ENCODE measurements at places on chromosomes 2 and 18.

- no peak for DNase-seq
Observed at GRCh38 chr2:224937887-224938286, 104.4 kb downstream of the DOCK10 start.

- DNase-seq: no peak
Observed at GRCh38 chr2:204591225-204591624, 46.0 kb downstream of the PARD3B start.

DNA sequence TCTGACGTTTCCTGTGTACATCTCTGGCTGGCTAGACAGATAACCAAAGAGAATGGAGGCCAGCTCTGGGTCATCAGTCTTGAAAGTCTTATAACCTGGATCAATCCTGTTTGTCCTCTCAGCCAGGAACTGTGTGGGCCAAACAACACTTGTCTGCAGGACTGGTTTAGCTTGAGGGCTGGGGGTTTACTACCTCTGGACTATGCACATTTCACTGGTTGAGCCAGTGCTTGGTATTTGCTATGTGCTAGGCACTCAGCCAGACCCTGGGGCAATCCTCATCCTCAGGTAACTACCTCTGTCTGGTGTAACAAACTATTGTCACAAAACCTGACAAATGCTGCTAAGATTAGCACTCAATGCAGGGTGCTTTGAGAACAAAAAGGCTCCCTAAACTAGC lies 169.7 kb downstream of the HAUS1 start:
- no peak for DNase-seq

DNA sequence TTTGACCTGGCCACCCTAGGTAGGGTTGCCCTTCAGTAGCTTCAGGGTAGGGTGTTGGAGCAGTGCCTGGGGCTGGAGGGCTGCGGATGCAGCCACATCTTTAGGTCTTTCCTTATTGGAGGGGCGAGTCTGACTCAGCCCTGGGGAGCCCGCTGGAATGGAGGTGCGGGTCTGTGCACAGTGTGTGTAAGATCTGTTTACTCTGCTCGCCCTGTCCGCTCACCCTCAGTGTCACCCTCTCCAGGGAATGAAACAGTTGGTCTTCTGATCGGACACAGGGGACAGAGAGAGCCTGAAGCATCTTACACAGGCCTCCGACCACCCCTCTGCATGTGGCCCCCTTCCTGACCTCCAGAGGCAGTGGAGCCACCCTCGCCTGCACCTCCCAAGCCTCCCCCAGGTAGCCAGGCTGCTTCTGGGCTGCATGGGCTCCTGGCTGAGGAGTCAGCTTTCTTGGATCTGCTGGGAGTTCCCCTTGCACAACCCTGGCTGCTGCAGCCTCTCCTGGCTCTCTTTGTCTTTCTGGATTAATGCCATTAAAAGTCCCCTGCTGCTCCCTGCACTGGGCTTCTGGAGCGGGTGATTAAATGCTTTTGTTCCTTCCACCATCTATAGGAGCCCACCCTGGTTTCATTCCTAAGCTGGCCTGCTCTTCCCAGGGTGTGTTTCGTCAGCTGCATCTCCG lies 82.6 kb downstream of the ASB1 start:
- DNase-seq: no peak

- DNase-seq: no peak
Observed at GRCh38 chr18:8337211-8337610, 272.0 kb upstream of the RAB12 start.

DNA sequence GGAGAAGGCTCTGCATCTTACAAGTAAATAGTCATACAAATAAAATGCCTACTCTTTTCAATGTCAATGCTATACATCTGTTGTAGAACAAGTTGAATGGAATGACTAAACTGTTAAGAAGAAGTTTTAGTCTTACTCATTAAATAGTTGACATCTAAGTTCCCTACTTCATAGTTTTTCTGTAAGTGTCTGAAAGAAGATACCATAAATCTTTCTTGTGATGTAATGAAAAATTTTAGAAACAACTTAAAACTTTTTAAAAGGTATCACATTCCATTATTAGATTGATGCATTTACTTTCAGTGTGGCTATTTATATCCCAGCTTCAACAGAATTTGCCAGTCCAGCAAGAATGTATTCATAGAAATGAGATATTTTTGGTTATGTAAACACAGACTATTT lies 185.2 kb upstream of the EPC2 start:
- no peak for DNase-seq

DNA sequence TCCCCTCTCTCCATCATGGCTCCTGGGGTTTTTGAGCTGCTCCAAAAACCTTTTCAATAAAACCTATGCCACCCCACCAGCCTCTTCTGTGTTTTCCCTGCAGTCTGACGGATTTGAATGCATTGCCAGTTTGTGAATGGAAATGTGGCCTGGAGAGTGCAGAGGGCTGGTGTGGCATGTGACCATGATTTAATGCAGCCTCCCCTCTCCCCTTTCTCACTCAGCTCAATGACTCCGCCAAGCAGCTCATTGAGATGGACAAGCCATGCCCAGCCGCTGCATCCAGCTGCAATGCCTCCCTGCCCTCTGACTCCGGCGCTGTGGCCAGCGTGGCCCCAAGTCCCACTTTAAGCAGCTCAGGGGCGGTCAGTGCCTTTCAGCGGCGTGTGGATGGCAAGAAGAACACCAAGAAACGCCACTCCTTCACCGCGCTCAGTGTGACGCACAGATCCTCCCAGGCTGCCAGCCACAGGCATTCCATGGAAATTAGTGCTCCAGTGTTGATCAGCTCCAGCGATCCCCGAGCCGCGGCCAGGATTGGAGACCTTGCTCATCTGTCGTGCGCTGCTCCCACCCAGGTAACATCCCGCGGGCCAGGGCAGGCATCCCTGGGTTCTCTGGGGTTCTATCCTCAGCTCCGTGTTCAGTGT lies 215.3 kb downstream of the SEPTIN10 start:
- no peak for DNase-seq

GRCh38 chr2:211401328-211401727 lies 844.9 kb downstream of the CPS1 start:
- no peak for DNase-seq

DNA sequence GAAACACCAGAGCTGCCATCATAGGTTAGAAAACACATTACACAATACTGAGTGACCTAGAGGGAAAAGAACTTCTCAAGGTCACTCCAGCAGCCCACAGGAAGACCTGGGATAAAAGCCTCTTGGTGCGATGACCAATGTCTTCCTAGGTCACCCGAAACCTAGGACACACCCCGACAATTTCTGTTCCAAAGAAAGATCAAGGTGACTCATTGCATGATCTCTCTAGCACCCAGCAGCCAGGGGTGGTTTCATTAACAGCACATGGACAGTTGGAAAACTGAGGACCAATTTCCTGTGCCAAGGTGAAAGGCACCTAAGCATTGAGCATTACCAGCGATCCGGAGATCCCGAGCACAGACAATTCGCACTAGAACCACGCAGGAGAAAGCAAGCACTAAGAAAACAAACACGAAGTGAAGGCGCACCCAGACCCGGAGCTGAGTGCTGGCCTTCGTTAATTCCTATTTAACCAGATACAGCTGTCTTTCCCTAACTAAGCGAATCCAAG lies 1.5 kb downstream of the CACNB4 start:
- no peak for DNase-seq

DNA sequence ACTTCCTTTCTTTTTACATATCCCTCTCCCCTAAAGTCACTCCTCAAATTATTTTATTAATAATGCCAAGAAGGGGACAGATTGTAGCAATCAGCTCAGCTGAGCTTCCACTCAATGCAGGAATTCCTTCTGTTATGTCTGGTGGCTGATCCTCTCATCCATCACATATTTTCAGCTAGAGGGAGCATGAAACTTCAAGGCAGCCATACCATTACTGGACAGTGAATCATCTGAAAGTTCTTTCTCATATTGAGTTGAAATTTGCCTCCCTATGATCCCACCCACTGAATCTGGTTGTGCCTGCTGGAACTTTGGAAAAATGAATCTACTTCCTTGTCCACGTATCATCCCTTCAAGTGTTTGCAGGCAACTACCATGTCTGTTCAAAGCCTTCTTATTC lies 11.2 kb downstream of the ZNF385B start:
- DNase-seq: no peak

- DNase-seq: no peak
Observed at GRCh38 chr2:207334301-207334623, 168.5 kb upstream of the KLF7 start.

DNA sequence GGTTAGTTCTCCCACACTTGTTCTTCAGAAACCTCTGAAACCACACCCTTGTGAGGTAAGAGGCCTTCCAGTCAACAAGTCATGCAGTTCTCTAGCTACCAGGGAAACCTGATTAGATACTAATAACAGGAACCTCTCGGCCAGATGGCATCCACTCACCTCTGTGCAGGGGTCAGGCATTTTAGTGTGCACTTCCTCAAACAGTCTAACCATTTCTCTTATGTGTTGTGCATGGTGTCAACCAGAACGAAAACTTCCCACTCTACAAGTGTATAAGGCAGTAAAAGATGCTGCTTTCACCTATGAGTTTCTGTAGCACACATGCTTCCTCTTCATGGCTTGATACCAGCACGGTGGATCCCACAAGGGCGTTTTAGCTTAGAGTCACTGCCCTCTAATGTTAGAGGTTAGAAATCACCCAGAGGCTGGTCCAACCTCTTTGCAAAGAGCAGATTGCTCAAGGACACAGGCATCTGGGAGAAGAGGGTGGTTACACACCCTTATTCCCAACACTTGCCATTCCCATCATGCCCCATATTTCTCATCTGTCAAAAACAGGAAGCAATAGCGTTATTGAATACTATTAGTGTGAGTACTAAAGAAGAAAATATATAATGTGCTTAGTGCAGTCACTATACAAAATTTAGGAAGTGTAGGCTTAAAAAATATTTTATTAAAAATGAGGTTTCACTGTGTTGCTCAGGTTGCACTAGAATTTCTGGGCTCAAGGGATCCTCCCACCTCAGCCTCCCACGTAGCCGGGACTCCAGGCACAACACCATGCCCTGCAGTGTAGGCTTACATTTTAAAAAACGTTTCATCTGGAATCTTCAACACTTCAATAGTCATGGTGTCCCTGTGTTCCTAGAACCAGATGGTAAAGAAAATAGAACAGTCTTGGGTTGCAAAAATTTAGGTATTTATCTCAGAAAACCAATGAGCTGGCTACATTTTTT lies 34.5 kb upstream of the RAB31 start:
- no peak for DNase-seq

DNA sequence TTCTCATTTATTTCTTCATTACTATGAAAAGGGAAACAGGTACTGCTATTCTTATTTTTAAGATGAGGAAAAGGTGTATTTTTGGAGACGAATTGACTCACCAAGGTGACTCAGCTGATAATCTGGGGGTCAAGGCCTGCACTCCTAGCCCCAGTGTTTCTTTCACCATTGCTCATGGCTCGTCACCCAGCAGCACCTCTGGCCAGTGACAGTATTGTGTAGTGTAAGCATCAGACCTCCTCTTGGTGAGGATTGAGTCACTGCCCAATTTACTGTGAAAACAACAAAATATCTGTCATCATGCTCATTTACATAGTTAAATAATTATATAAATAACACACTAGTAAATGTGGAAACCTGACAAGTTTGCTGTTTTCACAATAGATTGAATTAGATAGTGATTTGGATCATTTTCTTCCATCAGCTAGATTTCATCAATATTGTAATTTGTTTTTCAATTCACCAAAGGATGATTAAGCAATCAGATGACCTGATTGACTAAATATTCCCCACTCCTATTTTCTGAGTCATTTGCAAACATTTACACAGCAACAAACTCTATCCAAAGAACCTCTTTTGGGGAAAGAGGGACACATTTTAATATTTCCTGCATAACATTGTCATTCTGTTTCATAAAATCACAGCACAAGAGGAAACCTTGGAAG lies 492.8 kb upstream of the RAB12 start:
- DNase-seq: no peak

- no peak for DNase-seq
Observed at GRCh38 chr2:140286377-140286776, 1506.2 kb upstream of the NXPH2 start.

DNA sequence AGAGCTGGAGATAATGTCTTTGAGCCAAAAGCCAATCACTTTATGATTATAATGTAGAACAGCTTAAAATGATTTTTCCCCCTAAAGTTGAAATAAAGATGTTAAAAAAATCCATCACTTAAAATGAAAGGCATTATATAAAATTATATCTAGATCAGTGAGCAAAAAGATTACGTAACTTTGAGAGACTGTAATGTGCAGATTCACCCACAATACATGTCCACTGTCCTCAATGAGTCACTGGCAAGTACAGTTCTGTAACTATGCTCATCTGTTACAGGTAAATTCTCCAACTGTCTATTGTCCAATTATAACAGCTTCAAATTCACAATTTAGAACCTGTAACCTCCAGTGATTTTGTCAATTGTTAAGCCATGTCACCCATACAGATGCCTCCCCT lies 19.0 kb downstream of the FAM161A start:
- DNase-seq: no peak

DNA sequence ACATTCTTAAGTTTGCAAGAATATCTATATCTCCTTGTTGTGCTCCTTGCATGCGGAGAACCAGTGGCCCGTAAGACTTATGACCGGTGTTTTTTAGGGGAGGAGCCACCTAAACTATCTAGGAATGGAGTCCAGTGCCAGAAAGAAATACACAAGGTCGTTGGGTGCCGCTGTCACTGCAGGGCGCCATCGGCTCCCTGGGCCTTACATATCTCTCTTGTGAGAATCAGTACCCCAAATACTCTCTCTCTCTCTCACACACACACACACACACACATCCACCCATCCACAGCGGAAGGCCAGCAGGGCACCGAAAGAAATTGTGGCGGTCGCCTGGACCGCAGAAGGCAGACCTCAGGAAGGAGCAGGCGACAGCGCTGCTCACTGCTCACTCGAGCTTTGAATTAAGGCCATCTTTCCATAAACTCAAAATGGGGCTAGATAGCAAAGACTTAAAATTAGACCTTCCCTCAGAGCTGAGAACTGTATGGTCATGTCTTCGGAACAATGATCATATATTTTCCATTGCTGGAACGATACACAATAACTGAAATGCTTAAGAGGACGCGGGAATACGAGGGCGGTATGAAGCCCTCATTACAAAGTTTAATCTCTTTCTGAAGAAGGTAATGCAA lies 10.4 kb downstream of the NR4A2 start:
- peak; percentile 36 for DNase-seq

- DNase-seq: no peak
Observed at GRCh38 chr18:70085641-70086040, 119.8 kb downstream of the RTTN start.

- no peak for DNase-seq
Observed at GRCh38 chr2:117684919-117685318, 129.6 kb upstream of the DDX18 start.

DNA sequence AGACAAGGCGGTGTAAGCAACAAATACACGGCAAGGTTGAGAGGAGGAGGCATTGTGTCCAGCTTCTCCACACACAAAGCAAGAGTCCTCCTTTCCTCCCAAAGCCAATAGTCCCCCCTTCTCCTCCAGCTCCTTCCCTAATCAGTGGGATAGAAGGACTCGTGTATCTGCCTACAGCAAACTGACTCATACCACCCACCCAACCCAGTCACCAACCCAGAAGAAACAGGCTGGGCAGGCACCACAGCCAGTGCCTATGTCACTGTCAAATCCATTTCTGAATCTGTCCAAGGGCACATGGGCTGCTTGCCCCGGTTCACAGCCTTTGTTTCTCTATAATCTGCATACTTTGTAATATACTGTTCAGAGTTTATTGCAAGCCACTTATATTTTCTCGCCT lies 19.2 kb upstream of the NMS start:
- no peak for DNase-seq

- no peak for DNase-seq
Observed at GRCh38 chr2:203972066-203972465, 35.5 kb downstream of the ICOS start.

- no peak for DNase-seq
Observed at GRCh38 chr2:56224316-56224715, 40.5 kb downstream of the CCDC85A start.

- DNase-seq: no peak
Observed at GRCh38 chr18:48994044-48994651, 43.4 kb upstream of the SMAD7 start.

- DNase-seq: no peak
Observed at GRCh38 chr2:10028407-10028987, 14.9 kb upstream of the KLF11 start.
